ENCODE measurements at places on chromosomes 16 and 17.

DNA sequence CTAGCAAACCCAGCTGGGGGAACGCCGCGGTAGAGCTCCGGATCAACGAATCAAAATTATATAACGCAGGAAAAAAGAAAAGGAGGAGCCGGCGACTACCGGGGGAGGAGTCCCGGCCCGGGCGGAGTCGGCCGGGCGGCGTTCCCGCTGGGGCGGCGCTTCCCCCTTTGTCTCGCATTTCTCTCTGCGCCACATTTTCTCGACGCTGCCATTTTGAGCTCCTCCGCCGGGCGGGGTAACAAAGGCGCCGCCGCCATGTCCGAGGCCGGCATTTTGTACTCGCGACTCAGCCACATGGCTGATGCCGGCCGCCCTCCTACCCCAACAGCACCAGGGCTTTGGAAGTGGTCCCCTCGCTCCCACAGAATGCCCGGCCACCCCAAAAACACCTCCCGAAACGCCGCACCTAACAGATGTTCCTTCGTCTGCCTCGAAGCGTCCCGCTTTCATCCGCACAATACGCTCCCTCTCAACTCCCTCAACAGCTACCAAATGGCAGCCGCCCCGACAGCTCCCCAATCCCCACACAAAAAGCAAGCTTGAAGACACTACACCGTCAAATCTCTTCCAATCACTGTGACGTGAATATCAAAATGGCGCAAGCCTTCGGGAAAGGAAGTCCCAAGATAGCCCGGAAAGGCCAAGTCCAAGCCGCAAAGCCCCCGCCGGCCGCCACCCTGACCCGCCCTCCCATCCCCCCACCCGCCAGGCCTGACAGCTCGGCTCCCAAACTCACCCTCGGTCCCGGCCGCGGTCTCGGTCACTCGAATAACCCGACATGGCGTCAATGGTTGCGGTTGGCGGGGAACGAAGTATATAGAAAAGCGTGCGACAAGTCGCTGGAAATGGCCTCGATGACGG lies 519 bp downstream of the DDX5 start:
- peak; percentile 87 for DNase-seq

GRCh38 chr16:51394421-51394820 lies 243.4 kb upstream of the SALL1 start:
- no peak for DNase-seq

- peak; percentile 55 for DNase-seq
Measured at GRCh38 chr17:38750312-38751121, 2.0 kb upstream of the PSMB3 start.

DNA sequence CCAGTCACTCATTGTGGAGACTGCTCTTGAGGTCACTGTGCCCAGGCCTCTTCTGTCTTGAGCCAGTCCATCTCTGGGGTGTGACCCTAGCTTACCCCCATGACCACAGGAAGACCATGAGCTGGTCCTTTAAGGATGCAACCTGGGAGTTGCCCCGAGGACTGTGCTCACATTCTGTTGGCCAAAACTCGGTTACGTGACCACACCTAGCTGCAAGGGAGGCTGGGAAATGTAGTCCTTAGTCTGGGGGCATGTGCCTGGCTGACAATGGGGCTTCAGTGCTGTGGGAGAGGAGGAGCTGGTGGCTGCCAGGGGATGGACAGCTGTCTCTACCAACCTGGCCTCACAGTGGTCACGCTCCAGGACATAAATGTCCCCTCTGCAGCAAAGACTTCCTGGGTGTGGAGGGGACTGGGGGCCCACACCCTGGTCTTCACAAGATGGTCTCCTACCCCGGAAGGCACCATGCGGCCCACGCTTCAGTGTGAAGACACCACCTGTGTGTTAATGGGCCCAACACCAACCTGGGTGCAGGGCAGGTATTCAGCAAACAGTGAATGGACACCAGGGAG lies 55.4 kb downstream of the JPH3 start:
- DNase-seq = peak; percentile 65

DNA sequence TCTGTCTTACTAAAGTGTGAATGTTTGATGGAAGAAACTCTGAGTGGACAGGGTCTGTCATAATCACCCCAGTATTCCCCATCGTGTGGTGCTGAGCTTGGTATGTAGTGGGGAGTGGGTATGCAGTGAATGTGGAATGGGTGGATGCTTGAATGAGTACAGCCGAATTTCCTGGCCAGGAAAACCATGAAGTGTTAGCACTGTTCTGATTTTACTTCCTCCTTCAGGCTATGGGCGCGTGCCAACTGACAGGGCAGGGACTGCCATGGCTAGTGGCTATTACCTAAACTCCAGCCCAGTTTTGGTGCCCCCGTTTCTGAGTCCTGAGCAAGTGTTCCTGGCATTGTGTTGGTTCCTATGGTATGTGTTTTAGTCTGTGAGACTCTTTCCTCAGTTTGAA lies 48.6 kb downstream of the PRKCA start:
- no peak for DNase-seq

GRCh38 chr16:2786061-2786825 lies 1.1 kb downstream of the PRSS33 start:
- DNase-seq = no peak

GRCh38 chr17:43852571-43852970 lies 5.6 kb downstream of the CD300LG start:
- DNase-seq = no peak

DNA sequence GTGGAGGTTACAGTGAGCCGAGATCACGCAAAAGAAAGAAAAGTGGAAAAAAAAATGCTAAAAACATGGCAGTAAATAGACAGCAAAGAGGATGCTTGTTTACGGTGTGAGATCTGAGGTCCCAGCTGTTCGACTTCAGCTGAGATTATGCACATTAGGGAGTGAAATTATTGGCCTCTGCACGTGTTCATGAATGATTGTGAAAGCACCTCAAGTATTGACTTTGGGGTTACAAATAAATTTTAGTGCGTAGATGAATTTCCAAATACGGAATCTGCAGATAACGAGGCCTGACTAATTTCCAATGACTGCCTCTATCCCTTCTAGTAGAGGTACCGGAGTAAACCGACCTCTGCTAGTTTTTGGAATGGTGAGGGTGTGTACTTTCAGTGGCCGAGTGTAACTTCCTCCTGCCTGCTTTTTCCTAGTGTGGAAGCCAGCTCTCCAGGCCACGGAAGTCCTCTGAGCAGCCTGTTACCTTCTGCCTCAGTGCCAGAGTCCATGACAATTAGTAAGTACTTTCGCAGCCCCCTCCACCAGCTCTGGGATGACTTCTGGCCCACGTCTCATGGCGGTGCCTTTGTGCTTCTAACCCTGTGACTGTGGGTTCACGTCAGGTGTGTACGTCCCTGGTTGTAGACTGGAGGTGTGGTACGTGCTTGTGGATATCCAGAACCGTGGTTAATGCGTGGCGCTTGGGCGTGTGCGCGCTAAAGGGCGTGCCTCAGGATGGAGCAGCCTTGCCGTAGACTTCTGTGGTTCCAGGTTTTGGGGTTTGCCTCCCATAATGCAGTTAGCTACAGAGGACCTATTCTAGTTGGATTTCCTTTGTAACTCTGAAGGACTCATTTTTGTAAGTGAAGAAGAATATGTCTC lies 102.1 kb downstream of the SNX29 start:
- no peak for DNase-seq

DNA sequence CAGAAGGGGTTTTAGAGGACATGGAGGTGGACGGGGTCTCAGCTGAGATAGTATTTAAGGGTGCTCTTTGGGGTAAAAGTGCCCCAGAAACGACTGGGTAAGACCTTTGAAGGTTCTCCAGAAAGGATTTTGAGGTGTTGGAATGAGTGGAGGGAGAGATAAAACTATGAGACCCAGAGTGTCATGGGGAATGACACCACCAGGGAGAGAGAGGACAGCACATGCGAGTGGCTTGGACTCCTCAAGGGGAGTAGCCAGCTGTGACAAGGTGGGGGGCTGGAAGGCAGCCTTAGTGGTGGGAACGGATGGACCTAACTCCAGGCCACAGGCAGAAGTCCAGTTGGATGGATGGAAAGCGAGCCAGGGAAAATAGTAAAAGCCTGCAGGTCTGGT lies 19.2 kb upstream of the PITPNM3 start:
- no peak for DNase-seq

GRCh38 chr16:77591347-77591746 lies 131.0 kb upstream of the NUDT7 start:
- DNase-seq = no peak

GRCh38 chr17:62614142-62614541 lies 13.3 kb upstream of the MRC2 start:
- DNase-seq = no peak

GRCh38 chr16:16175296-16175695 lies 48.0 kb downstream of the ABCC6 start:
- no peak for DNase-seq

DNA sequence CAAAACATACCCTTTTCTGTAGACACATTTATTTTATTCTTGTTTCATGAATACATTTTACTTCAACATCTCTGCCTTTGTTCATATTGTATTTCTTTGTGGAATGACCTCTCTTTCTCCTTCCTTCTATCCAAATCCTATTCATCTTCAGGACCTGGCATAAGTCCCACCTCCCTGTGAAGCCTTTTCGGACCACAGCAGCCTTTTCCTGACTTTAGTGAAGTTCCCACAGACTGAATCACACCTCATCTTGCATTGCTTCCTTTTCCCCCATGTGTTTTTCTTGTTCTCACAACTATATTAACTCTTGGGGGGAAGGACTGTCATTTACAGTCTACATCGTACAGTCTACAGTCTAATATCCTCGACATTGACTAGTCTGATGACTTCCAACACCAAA lies 58.2 kb downstream of the MFSD11 start:
- DNase-seq = no peak

GRCh38 chr17:68509141-68510057 lies 2.8 kb upstream of the PRKAR1A start:
- DNase-seq = no peak

- no peak for DNase-seq
Measured at GRCh38 chr16:175011-175949, 1.2 kb upstream of the HBA1 start.

- no peak for DNase-seq
Measured at GRCh38 chr17:73933871-73934270, 269.6 kb upstream of the RPL38 start.

GRCh38 chr17:10610884-10611283 lies 46.2 kb downstream of the MYH3 start:
- no peak for DNase-seq

DNA sequence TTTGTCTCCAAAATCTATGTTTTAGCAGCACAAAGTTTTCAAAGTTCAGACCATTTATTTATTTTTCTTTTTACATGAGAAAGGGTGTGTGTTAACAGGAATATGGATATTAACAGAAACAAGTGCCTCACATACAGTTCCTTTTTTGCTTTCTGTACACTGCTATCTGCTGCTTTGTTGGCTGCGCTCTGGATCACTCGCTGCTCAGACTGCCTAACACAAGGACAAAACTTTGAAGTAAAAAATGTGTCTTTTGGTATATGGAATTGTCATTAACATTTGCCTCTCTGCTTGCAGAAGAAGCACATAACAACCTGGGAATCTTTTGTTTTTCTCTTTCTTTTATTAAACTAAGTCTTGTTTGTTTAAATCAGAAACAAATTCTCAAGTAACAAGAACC lies 262.8 kb downstream of the ZFHX3 start:
- no peak for DNase-seq

GRCh38 chr16:54409982-54410381 lies 123.4 kb upstream of the IRX3 start:
- DNase-seq = no peak

DNA sequence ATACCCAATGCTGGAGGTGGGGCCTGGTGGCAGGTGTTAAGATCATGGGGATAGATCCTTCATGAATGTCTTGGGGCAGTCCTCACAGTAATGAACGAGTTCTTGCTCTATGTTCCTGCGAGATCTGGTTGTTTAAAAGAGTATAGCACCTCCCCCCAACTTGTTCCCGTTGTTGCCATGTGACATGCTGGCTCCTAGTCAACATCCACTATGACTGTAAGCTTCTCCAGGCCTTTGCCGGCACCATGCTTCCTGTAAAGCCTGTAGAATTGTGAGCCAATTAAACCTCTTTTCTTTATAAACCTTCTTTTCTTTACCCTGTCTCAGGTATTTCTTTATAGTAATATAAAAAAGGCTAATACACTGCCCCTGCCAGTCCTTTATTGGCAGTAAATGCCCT lies 33.3 kb downstream of the RANBP10 start:
- no peak for DNase-seq

GRCh38 chr16:87422106-87422505 lies 30.0 kb downstream of the MAP1LC3B start:
- no peak for DNase-seq

DNA sequence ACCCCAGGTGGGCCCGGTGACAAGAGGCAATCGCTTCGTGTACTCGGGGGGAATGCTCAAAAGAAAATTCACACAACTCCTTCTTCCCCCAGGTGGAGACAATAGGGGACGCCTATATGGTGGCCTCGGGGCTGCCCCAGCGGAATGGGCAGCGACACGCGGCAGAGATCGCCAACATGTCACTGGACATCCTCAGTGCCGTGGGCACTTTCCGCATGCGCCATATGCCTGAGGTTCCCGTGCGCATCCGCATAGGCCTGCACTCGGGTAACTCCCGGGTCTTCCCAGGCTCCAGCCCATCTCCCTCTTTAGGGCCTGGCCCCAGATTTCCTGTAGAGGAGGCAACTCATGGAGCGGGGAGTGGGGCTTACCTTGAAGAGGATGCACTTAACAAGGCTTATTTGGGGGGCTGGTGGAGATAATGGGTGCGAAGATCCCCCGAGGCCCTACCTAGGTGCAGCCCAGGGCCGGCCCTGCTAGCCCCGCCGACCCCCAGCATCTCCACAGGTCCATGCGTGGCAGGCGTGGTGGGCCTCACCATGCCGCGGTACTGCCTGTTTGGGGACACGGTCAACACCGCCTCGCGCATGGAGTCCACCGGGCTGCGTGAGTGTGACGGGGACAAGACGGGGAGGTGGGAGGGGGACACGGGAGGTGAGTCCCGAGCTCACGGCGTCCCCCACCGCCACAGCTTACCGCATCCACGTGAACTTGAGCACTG lies 13.0 kb downstream of the GUCY2D start:
- no peak for DNase-seq

GRCh38 chr17:39631403-39631802 lies 4.7 kb downstream of the PPP1R1B start:
- peak; percentile 53 for DNase-seq

DNA sequence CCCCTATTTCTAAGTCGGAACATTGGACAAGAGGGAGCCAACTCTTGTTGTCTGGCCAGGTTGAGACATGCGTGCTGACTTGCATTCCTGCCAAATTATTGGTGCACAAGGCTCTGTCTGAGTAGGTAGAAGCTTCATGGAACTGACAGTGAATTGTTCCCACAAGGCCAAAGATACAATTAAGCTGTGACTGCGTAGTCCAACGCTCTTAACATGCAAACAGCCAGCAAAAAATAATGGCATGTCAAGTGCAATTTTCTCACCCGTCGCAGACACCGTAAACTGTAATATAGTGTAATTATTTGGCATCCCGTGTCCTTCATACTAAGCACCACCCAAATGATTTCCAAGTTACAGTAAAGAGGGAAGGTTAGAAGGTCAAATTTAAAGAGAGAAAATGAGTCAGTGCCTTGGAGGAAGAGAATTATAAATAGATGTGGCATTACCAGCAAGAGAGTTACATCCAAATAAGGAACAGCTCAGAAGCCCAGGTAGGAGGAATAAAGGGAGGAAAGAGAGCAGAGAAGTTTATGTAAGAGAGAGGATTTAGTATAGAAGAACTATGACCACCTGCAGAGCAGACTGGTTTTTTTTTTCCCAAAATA lies 21.8 kb downstream of the CDH8 start:
- no peak for DNase-seq

Data from MCF 10A (cell line).